ENCODE measurements at places on chromosomes 7 and 10.

GRCh38 chr7:124689523-124689922, 76.1 kb downstream of the GPR37 start:
- no peak for DNase-seq

- DNase-seq = no peak
Observed at GRCh38 chr10:51789903-51790302, 90.5 kb upstream of the CSTF2T start.

GRCh38 chr10:86878983-86879713, 78.3 kb downstream of the MMRN2 start:
- DNase-seq = no peak

DNA sequence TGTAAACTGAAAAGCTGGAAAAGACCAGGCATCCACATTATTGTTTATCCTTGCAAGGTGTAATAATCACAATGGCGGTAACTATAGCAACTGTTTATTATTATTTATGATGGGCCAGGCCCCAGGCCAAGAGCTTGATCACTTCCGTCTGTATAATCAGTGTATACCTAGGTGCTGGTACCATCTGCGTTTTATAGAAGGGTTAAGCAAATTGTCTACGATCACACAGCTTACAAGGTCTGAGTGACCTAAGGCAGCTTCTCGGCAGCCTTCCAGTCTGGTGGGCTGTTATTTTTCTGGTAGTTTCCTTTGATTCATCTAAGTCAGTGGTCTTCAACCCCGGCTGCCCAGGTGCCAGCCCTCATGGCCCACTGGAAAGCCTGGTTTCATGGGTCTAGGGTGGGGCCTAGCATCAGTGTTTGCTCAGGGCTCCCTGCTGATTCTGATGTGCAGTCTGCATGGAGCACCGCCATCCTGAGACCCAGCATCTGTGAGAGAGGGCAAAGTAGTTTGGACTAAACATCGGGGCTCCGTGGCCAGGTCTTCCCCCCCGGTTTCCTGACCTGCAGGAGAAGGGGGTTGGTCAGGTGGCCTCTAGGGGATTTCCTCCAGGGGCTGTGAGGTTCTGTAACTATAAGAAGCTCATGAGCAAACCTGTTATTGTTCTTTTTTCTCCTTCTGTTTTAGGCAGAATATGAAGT, 146.4 kb downstream of the RGS10 start:
- DNase-seq = no peak

- DNase-seq = no peak
Observed at GRCh38 chr7:123994449-123994848, 38.4 kb downstream of the TMEM229A start.

- no peak for DNase-seq
Observed at GRCh38 chr10:121036431-121036830, 185.3 kb downstream of the WDR11 start.

GRCh38 chr7:116786791-116787443, 75.5 kb upstream of the CAPZA2 start:
- no peak for DNase-seq

GRCh38 chr10:13984647-13985155, 346.0 kb downstream of the FRMD4A start:
- no peak for DNase-seq

DNA sequence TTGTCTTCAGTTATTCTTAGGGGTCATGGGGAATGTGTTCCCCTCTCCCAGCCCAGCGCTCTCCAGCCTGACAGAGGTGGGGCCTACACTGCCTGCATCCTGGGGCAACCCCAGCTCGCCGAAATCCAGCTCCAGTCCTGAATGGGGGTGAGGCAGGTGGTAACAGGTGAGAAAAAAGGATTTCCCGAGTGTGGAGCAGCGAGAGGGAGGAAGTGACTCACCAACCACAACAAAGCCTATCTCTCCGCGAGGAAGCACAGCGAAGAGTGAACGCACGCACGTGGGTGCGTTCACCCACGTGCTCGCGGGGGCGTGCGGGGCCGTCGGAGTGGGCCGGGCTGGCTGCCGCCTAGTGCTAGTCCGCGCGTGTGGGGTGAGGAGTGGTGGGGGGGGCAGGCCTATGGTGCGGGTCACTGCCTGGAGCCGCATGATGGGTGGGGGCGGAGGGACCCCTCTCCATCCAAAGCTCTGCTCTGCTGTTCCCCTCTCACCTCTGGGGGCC, 855 bp upstream of the PALD1 start:
- DNase-seq = no peak

- no peak for DNase-seq
Observed at GRCh38 chr10:122326385-122326784, 48.1 kb upstream of the PLEKHA1 start.

DNA sequence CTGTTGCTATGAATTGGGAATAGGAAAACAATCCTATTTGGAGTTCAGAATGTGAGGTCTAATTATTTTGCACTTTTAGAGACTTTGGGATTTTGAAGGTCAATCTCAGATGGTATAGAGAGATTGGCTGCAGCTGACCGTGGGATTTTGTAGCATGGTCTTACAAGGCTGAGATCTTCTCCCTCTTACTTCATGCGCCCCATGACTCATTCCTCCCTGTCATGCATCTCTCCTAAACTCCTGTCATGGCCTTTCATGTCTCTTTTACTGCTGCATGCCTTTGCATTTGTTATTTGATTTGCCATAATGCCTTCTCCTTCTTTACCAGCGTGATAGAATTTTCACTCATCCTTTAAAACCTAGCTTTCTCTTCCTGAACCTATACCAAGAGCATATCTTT, 133.1 kb downstream of the BBS9 start:
- DNase-seq = no peak
